ENCODE measurements at places on chromosomes 3 and 15. TPM values are rescaled to one million over a fixed set of nuclear protein-coding genes. Genes with fewer than 3 reads are reported as not detected.

GADL1 gene
- 25.1 TPM for total RNA-seq

EOMES gene
- 0.52 TPM for total RNA-seq

RASL12 gene
- 15.1 TPM for total RNA-seq

DAZL gene
- not detected for total RNA-seq

TLR9 gene
- total RNA-seq, result not detected

FEZF2 gene
- total RNA-seq, result not detected

COL7A1 gene
- 2.1 TPM for total RNA-seq

AHSG gene
- total RNA-seq, result 0.52 TPM

CPNE9 gene
- 0.52 TPM for total RNA-seq

BCHE gene
- 42.3 TPM for total RNA-seq

LSAMP gene
- total RNA-seq, result 3.7 TPM

CYP8B1 gene
- not detected for total RNA-seq

All from skeletal muscle tissue (tissue), 5 donors.